ENCODE measurements at places on chromosomes 1 and 21. TPM values are rescaled to one million over a fixed set of nuclear protein-coding genes. Genes with fewer than 3 reads are reported as not detected.
A peak's percentile ranks its signal among the peaks of the same experiment; 100 is the strongest.

The LAMC1 gene
- 31.8 TPM for total RNA-seq

The IFI44 gene
- total RNA-seq = 10.4 TPM

The PRAMEF2 gene
- not detected for total RNA-seq

The CYP4A22 gene
- not detected for total RNA-seq

DNA sequence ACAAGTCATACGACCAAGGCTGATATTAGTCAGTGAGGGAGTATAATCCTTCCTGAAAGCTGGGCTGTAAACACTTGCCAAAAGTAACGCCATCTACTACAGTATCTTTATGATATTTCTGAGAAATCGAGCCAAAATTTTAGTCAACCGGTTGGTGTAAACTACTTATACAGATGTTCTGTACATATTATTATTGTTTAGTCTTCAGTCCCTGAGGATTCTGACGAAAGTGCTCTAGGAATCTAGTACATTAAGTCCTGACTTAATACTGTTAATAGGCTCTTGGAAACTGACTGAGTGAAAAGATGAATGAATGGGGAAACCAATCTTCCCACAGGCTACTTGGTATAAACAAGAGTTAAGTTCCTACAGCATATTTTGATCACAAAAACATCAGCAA, 274.3 kb downstream of the USP25 start:
- DNase-seq = no peak
- H3K4me1 ChIP-seq = no peaks in the 10 kb centered on the region
- no peaks in the 10 kb centered on the region for H3K27me3 ChIP-seq
- H3K27ac ChIP-seq = no peak overlapping the region
- H3K4me3 ChIP-seq = no peak overlapping the region
- H3K36me3 ChIP-seq = no peaks in the 10 kb centered on the region

DNA sequence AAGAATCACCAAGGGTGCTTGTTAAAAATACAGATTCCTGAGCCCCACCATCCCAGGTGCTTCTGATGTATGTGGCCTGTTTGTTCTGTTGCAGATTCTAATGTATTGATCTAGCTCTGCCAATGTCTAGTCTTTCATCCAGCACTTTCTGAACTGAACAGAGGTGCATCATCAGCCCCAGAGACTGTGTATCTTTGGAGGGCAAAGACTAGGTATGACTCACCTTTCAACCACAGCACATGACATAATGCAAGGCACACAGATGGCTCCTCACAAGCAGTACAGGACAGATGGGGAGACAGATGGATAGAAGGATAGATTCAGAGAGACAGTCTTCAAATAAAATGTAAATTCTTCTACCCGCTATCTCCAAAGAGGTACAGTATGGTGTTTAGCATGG, 32.3 kb downstream of the CD58 start:
- H3K27me3 ChIP-seq = no peaks in the 10 kb centered on the region
- H3K27ac ChIP-seq = peak overlapping the region; percentile 86
- H3K36me3 ChIP-seq = peaks cover 81% of the 10 kb centered on the region
- peaks cover 66% of the 10 kb centered on the region for H3K4me1 ChIP-seq

DNA sequence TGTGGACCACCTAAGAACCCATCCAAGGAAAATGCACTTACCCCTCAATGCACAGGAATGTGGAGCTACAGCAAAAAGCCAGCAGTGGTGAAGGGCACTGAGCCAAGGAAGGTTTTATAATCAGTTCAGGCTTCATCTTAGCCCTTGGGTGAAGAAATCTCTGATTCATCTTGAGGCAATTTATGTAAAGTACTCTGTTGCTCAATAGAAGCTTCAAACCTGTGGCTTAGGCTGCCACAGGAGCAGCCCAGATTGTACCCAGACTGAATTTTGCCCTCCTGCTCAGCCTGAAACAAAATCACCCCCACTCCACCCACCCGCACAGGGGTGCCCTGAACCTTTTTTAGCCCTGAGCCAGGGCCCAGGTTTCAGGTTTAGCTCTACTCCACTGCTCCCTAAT, at the start of gene S100A12:
TSS of gene S100A12 (minus strand) at position 111 of the 400 bp plus-strand sequence. CDS start 1,029 bp downstream, outside the sequence.
- peaks cover 38% of the 10 kb centered on the region for H3K27me3 ChIP-seq
- H3K4me1 ChIP-seq = no peaks in the 10 kb centered on the region
- no peak within 1 kb of the TSS for H3K27ac ChIP-seq
- no peaks in the 10 kb centered on the region for H3K36me3 ChIP-seq
- DNase-seq = no peak

DNA sequence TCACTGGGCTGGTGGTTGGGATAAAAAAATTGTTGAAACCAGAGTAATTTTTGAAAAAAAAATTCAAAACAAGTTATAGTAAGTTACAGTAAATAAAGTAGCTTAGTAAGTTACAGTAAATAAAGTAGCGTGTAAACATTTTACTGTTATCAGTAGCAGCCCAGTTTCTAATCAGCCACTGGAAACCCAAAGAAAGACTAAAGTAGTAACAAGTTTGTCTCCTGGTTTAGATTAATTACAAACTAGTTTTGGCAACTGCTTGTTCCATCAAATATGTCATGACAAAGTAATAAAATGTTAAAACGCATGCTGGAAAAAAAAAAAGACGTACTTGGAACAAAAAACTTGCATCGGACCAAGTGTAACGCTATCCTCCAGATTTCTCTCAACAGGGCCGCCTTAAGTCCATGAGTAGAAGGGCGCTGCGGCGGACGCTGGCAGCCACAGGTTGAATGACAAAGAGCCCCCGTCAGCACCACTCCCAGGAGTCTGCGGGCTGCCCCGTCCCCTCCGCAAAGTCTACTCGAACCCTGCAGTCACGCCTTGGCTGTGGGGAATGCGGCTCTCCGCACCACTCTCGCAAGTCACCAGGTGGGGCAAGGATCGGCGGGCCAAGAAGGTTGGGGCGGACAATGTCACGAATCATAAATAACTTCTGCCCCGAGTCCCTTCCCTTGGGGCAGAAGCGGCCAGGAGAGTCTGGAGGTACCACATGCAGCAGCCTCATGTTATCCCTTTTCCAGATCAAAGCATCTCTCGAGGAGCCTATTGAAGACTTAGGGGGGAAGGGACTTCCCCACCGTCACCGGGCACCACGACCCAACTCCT, 837 bp downstream of the SLC16A1 start:
- peaks cover 14% of the 10 kb centered on the region for H3K36me3 ChIP-seq
- DNase-seq = no peak
- peak overlapping the region; percentile 98 for H3K4me3 ChIP-seq
- H3K4me1 ChIP-seq = peaks cover 41% of the 10 kb centered on the region
- no peaks in the 10 kb centered on the region for H3K27me3 ChIP-seq

DNA sequence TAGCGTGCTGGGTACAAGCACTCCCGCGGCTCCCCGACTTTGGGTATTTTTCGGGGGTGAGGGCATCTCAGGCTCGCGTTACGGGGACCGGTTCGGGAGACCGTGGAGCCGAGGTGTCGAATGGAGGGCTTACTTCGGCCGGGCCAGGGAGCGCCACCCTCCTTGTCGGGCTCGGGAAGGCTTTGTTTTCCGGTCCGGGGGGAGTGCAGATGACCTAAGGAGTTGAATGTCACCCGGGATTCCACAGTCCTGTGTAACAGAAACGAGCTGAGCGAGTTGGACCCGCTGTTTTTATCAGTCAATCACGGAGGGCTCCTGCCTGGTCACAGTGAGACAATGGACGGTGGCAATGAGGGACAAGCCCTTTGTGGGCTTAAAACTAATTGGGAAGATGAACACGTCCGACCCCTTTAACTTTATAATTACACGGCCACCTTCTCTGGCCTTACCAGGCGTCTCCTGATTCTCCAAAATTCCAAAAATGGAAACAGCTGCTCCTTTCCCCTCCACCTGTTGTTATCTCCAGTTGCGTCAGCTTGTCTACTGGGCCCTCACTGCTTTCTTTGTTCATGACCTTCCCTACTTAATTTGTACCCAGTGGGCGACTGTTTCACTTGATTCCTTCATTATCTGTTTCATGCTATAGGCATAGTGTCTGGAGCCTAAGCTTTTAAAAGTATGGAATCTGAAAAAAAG, 929 bp upstream of the TRIM45 start:
- no peak overlapping the region for H3K27ac ChIP-seq
- no peaks in the 10 kb centered on the region for H3K36me3 ChIP-seq
- H3K27me3 ChIP-seq = peaks cover 2% of the 10 kb centered on the region
- peaks cover 13% of the 10 kb centered on the region for H3K4me1 ChIP-seq

- DNase-seq = no peak
- H3K27me3 ChIP-seq = peaks cover 21% of the 10 kb centered on the region
- H3K4me1 ChIP-seq = no peaks in the 10 kb centered on the region
- H3K27ac ChIP-seq = no peak overlapping the region
Measured at GRCh38 chr21:32253215-32253641, 25.6 kb downstream of the MIS18A start.

DNA sequence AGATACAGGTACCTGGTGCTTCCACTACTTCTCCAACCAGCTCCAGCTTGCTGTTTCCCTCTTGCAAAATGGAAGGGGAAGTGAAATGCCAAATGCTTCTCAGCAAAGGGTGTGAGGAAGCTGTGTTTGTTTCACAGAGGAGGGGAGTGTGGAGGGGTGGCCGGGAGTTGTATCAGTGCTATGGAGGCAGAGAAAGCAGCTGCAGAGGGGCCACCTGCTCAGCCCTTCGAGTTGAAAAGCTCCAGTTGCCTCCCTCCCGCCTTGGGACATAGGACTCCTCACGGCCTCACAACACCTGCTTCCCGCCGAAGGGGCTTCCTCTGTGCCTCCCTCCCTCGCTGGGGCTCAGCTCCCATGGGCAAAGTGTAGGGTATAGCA, 12.1 kb upstream of the LINGO4 start:
- H3K27ac ChIP-seq = no peak overlapping the region
- no peaks in the 10 kb centered on the region for H3K36me3 ChIP-seq
- peaks cover 4% of the 10 kb centered on the region for H3K4me1 ChIP-seq
- no peak for DNase-seq
- H3K27me3 ChIP-seq = peaks cover 15% of the 10 kb centered on the region
- H3K4me3 ChIP-seq = no peak overlapping the region

DNA sequence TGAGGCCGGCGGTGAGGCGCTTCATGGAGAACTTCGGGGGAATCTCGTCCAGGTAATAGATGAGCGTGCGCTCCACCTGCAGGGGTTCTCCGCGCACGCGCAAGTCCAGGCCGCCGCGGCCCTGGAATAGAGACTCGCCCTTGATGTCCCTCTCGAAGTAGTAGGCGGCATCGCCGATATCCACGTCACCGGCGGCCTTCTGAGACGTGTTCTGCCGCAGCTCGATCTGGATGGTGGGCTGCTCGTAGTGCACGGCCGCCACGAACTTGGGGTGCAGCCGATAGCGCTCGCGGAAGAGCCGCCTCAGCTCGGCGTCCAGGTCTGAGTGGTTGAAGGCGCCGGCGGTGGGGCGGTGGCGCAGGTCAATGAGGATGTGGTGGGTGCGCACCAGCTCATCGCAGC, 726 bp downstream of the TACSTD2 start:
- no peak for DNase-seq
- H3K27ac ChIP-seq = no peak overlapping the region
- no peaks in the 10 kb centered on the region for H3K36me3 ChIP-seq
- peaks cover 22% of the 10 kb centered on the region for H3K4me1 ChIP-seq

GRCh38 chr1:212430416-212430815, 2.3 kb upstream of the NENF start:
- H3K36me3 ChIP-seq = no peaks in the 10 kb centered on the region
- H3K4me3 ChIP-seq = no peak overlapping the region
- H3K27ac ChIP-seq = no peak overlapping the region
- H3K27me3 ChIP-seq = no peaks in the 10 kb centered on the region

- H3K27me3 ChIP-seq = peaks cover 4% of the 10 kb centered on the region
- DNase-seq = no peak
- H3K4me1 ChIP-seq = no peaks in the 10 kb centered on the region
- H3K4me3 ChIP-seq = no peak overlapping the region
- no peaks in the 10 kb centered on the region for H3K36me3 ChIP-seq
Measured at GRCh38 chr1:218925777-218926176, 247.9 kb upstream of the LYPLAL1 start.

- no peak for DNase-seq
- H3K36me3 ChIP-seq = peaks cover 55% of the 10 kb centered on the region
- H3K4me3 ChIP-seq = peak overlapping the region; percentile 81
- no peaks in the 10 kb centered on the region for H3K27me3 ChIP-seq
Measured at GRCh38 chr1:198642983-198643382, 4.1 kb downstream of the PTPRC start.

GRCh38 chr1:233549404-233549803, 64.5 kb upstream of the KCNK1 start:
- no peak overlapping the region for H3K4me3 ChIP-seq
- no peak for DNase-seq
- H3K4me1 ChIP-seq = no peaks in the 10 kb centered on the region
- no peaks in the 10 kb centered on the region for H3K27me3 ChIP-seq

GRCh38 chr1:116508984-116509980, 61.5 kb downstream of the CD58 start:
- H3K36me3 ChIP-seq = peaks cover 29% of the 10 kb centered on the region
- H3K4me1 ChIP-seq = peaks cover 68% of the 10 kb centered on the region
- H3K27ac ChIP-seq = peak overlapping the region; percentile 73
- no peak for DNase-seq
- peak overlapping the region; percentile 45 for H3K4me3 ChIP-seq
